ENCODE measurements at places on chromosomes 1 and 21.

GRCh38 chr21:42820616-42821465, 58.5 kb downstream of the WDR4 start:
- DNase-seq = no peak

DNA sequence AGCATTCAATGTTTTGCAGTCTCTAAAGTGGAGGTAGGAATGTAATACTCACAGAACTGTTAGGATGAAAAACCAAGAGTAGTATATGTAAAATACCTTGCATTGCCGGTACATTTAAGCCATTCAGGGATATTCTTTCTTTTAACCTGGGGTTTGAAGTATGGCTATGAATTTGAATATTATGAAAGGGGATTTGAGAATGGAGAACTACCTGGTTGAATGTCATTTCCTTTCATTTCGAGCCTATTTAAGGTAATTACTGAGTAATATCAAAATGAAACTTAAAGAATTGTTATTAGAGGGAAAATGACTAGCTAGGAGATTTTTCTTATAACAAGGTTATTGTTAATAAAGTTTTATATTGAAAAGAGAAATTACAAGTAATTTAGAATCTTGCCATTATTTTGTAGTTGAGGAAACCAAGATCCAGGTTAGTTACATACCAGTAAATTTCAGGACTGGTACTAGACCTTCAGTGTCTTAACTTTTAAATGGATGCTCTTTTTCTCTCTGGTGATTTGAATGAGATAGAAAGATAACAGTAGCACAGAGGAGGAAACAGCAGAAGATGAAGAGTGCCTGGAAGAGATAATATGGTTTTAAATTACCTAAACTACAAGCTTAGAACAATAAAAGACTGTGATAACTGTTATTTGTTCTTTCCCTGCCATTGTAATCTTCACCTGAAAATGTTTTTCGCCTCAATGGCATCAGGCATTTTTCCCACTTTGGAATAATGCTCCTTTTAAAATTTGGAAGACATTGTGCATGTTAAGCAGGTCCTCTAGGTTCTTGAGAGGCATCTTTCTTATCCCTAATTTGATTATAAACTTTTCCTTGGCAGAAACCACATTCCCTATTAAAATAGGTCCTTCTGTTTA, 103.2 kb downstream of the PKN2 start:
- no peak for DNase-seq

DNA sequence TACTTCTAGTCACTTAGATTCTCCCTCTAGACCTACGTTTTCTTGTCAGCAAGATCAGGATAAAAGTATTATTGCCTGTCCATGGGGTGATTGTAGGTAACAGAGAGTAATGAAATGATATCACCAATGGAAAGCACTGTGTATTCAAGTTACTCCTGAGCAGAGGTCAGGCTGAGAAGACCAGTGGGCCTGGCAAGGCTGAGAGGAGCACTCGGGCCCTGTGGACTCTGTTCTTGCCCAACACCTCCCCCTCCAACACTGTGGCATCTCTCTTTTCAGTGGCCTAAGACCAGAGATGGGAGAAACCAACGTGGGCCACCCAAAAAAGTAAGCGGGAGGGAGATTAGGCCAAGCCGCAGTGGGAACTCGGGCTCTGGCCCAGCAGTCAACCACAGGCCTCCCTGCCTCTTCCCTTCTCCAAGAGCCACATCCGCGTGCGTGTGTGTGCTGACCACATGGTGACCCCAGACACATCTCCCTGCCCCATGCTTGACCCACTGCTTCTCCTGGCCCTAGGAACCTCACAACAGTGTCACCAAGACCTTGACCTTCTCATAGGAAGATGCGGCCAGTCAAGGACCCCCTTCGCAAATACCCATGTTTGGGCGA, 12.3 kb downstream of the RORC start:
- no peak for DNase-seq

DNA sequence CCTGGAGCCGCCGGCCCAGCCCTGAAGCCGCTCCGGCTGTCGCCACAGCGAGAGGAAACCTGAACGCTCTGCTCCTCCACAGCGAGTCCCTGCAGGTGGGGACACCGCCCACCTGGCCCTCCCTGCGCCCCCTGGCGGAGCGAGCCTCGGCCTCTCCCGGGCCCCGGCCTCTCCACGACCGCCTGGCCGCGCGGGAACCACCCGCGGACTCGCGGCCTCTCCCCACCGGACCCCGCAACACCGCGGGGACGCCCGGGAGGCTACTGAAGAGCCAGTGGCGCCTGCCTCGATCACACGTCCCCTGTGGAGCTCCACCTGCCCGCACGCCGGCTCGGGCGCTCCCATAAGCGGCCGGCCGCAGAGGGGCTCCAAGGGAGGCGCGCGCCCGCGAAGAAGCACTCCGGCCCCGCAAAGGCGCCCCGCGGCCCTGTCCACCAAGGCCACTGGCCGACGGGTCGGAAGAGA, 109.6 kb downstream of the KCNN3 start:
- no peak for DNase-seq

- peak; percentile 47 for DNase-seq
These were observed 36.7 kb upstream of the RASAL2 start for GRCh38 chr1:178057141-178057765.

DNA sequence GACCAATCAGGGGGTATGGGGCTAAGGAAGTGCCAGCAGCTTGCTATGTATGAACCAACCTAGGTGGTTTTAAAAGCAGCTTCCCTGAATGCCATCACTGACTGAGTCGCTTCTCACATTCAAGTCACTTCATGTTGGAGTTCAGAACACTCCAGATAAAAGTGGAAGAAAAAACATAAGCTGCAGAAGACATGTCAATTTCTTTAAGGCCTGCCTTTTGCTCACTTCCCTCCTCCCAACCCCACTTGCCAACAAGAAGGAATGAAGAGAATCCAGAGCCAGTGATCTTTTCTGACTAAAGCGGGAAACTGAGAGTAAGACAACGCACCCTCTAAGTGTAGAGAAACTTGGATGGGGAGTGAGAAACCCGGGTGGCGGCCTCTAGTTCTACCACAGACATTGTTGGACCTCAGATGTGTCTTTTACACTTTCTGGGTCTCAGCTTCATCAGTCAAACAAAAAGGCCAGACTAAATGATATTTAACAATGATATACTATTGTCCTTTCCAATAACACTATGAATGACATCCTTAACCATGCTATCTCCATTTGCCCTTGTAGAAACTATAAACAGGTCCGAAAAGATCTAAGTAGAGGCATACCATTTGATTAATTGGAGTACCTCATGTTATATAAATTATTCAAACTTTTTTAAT, 54.1 kb downstream of the LUZP1 start:
- DNase-seq = no peak

GRCh38 chr1:226371866-226372490, 35.9 kb downstream of the PARP1 start:
- DNase-seq = no peak

- DNase-seq = no peak
These were observed 254.8 kb downstream of the ZNF648 start for GRCh38 chr1:181806746-181807145.
